NCI-H1436 treated with DMSO at 0.1 percent for 48 hours (cell line): ENCODE measurements at places on chromosomes 6 and 20.

DNA sequence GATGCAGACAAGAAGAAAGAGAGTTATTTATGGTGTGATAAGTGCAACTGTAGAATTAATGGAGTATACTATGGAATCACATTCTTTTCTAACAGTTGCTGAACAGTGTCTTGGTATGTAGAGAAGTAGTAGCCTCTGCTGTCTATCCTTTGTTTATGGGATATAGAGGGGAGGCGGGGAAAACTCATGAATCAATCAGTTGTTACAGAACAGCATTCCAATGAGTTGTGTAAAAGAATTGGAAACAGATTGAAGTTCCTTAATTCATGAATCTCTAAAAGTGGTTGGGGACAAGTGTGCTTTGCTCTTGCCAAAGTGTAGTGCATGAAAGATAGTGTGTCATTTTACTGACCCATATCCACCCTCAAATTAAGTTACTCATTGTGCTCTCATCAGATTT, 77.7 kb downstream of the FLRT3 start:
- DNase-seq: no peak

DNA sequence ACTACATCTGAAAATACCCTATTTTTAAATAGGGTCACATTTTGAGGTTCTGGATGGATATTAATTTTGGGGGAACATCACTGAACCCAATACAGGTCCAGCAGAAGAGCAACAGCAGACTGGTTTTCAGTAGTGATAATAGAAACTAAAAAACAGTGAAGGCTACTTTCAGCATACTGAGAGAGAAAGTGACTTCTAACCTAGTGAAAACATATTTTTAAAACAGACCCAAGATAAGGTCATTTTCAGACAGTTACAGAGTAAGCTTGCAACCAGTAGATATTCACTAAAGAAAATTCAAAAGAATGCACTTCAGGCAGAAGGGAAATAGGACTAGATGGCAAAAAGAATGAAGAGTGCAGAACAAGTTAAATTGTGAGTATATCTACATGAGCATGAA, 42.0 kb upstream of the TMEM244 start:
- DNase-seq: no peak

DNA sequence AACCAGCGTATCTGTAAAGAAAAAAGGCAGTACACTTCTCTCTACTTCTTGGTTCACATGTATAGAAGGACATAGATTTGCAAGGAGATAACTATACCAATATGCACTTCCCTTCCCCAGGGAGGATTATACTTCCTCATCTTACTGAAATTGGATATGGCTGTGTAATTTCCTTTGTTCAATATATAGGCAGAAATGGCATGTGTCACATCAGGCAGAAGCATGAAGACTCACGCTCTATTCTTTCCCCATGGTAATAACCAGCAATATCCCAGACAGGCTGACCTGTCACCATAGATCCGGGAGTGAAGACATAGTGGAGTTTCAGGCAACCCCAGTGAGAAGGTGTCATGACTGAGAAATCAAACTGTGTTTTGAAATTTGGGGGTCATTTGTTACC, 518.3 kb downstream of the KIF16B start:
- DNase-seq: no peak

DNA sequence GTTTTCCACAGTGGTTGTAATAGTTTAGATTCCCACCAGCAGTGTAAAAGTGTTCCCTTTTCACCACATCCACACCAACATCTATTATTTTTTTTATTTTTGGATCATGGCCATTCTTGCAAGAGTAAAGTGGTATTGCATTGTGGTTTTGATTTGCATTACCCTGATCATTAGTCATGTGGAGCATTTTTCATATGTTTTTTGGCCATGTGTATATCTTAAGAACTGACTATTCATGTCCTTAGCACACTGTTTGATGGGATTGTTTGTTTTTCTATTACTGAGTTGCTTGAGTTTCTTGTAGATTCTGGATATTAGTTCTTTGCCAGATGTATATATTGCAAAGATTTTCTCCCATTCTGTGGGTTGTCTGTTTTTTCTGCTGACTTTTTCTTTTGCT, 820.1 kb downstream of the TENT5A start:
- DNase-seq: no peak

DNA sequence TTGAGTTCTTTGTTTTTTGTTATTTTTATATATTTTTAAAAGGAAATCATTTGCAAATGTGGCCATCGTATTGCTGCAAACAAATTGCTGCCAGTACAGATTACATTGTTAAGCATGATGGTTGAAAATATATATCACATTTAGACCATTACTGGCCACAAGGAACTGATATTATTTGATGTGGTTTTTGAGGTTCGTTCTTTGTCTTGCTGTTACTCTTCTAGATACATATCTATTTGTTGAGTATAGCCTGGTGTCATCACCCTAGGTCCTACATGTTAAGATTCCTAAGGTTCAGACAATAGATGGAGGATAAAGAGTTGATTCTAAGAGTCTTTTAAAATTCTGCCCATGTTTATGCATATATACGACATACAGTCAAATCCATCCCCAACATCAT, 306.0 kb downstream of the FARS2 start:
- DNase-seq: no peak

GRCh38 chr6:152978058-152978457, 4.8 kb downstream of the FBXO5 start:
- no peak for DNase-seq

GRCh38 chr6:94953867-94954631, 623.3 kb upstream of the MANEA start:
- DNase-seq: no peak

GRCh38 chr6:104229057-104229456, 630.7 kb downstream of the HACE1 start:
- DNase-seq: no peak

DNA sequence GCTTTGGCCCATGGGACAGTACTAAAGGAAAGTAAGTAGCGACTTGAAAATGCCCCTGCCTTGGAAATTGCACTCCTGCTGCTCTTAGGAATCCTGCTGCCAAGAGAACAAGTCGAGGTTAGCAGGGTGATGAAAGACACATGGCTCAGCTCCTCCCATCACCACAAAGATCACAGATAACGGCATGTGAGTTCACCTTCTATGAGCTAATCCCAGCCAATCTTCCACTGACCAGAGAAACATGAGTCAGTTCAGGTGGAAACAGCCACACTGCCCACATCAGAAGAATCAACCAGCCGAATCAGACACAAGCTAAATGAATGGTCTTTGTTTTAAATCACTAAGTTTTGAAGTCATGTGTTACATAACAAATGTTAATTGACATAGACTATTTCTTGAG, 106.3 kb downstream of the PRKN start:
- no peak for DNase-seq

- no peak for DNase-seq
Measured at GRCh38 chr6:90787446-90787845, 200.6 kb upstream of the MAP3K7 start.

GRCh38 chr20:38842558-38842981, 37.1 kb downstream of the PPP1R16B start:
- DNase-seq: no peak

DNA sequence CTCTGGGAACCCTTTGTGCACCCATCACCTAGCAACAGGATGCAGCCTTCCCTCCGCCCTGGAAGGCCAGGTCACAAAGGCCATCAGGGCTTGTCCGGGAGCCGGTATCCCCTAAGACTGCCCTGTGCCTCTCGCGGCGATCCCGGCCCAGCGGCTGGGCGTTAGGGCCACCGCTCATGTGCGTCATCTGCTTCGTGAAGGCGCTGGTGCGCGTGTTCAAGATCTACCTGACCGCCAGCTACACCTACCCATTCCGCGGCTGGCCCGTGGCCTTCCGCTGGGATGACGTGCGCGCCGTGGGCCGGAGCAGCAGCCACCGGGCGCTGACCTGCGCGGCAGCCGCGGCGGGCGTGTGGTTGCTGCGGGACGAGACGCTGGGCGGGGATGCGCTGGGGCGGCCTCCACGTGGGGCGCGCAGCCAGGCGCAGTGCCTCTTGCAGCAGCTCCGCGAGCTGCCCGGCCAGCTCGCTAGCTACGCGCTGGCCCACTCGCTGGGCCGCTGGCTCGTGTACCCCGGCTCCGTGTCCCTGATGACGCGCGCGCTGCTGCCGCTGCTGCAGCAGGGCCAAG, at the start of gene ABHD16B:
Gene ABHD16B (plus strand): TSS at position 134 of the 570 bp plus-strand sequence. CDS start 43 bp downstream, at position 177.
- DNase-seq: no peak

GRCh38 chr6:52547647-52548352, 29.1 kb downstream of the TRAM2 start:
- DNase-seq: no peak

- DNase-seq: no peak
Measured at GRCh38 chr6:166313255-166314070, 5.3 kb upstream of the PRR18 start.

DNA sequence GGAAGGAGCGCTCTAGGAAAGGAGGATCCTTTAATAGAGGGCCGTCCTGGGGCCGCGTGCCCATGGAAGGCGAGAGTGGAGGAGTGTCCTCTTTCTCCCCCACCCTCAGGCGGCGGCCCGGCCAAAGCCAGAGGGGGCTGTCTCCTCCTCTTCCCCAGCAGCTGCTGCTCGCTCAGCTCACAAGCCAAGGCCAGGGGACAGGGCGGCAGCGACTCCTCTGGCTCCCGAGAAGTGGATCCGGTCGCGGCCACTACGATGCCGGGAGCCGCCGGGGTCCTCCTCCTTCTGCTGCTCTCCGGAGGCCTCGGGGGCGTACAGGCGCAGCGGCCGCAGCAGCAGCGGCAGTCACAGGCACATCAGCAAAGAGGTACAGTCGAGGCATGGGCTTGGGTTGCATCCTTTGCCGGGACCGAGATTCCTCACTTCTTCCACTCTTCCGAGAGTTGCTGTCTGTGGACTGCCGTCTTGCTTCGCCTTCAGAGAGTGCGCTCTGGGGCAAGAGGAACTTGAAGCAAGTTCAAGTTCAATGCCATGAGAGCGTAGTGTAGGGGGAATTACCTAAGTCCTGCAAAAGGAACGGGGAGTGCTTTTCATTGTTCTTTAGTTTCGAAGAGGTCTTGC, at the start of gene LAMA2:
Gene LAMA2 (plus strand): TSS at position 148 of the 621 bp plus-strand sequence. CDS start 108 bp downstream, at position 256.
- no peak for DNase-seq

DNA sequence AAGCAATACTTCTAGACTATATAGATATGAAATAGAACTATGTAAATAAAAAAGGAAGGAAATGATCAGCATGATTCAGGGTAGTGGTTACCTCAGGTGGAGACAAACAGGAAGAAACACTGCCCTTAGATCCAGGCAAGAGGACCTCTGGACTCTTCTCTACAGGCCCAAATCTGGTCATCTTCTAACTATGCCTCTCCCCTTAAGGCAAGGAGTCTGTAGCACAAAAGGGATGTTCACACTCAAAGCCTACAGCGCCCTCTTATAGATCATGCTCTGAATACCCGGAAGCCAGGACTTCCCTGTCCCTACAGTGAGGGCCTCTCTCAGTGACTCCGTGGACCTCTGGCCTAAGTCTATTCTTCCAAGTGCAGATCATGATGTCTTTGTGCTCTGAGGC, 30.4 kb upstream of the HIVEP2 start:
- DNase-seq: no peak

DNA sequence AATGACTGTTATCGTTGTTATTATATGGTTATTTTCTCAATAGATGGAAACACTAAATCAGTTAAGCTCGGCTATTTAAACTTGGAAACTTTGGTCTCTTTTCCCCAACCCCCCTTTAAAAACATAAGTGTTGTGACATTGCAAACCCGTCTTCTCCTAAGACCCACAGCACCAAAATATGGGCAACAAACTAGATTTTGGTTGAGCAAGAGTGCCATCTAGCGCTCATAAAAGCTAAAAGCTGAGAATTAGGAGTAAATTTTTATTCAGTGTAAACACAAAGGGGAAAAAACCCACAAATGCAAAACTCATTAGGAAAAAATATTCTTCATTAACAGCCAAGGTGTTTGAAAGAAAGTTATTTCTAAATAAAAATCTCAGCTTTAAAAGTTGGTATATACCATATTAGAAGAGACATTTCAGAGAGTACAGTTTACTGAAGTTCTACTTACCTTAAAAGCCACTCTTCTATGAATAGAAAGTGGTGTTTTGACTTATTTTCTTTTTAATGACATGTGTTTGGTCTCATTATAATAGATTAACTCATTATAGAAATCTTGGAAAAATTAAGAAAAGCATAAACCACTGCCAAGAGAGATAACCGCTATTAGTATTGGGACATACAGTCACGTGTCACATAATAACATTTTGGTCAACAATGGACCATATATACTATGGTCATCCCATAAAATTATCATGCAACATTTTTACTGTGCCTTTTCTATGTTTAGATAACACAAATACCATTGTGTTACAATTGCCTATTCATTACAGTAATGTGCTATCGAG, 21.1 kb downstream of the SESN1 start:
- peak; percentile 18 for DNase-seq

DNA sequence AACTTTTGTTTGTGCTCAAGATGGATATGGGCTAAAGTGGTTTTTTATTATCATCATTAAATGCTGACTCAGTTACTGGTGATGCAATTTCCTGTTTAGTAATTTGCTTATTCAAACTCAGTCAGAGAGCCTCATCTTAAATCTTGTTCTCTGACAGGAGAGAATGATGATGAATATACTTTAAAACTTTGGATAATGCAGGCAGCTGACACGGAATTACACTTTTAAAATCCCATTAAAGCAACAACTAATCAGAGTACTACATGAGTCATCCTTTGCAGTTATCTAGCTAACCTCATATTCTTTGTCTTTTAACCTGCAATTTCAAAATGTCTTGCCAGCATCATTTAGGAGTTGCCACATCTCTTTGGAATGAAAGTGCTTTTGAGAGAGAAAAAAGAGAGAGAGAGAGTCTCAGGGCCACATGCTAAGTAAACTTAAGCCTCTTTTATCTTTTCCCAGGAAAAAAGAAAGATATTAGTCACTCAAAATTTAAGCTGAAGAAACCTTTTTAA, 9.2 kb upstream of the C6orf141 start:
- DNase-seq: peak; percentile 73

DNA sequence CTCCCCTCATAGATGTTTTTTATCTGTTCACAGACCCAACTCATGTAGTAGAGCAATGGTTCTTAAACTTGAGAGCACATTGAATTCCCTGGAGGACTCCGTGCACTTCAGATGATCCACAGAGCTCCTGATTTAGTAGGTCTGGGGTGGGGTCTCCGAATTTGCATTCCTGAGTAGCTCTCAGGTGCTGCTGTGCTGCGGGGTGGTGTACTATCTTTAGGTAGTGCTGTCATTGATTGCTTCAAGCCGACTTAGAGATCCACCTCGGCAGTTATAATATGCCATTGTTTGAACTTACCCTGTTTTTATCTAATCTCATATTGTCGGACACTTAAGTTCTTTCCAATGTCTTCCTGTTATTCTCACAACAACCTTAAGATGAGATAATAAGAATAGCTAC, 45.0 kb downstream of the BMP2 start:
- no peak for DNase-seq

- no peak for DNase-seq
Measured at GRCh38 chr6:22008248-22008836, 288.5 kb downstream of the PRL start.

GRCh38 chr6:41939848-41940758, 1.5 kb downstream of the CCND3 start:
- no peak for DNase-seq

DNA sequence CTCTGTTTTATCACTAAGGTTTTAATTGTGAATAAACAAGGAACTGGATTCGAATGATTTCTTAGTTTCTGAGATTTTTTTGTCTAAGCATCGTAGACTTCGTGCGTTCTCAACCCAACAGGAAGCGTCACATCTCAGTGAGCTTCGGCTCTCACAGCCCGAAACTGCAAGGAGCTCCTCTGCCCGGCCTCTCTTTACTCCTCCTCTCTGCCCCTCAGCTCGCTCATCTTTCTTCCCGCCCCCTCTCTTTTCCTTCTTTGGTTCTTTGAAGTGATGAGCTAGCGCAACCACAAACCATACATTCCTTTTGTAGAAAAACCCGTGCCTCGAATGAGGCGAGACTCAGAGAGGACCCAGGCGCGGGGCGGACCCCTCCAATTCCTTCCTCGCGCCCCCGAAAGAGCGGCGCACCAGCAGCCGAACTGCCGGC, 480 bp upstream of the NT5E start:
- DNase-seq: no peak
